ENCODE measurements at places on chromosomes 3 and 15.

DNA sequence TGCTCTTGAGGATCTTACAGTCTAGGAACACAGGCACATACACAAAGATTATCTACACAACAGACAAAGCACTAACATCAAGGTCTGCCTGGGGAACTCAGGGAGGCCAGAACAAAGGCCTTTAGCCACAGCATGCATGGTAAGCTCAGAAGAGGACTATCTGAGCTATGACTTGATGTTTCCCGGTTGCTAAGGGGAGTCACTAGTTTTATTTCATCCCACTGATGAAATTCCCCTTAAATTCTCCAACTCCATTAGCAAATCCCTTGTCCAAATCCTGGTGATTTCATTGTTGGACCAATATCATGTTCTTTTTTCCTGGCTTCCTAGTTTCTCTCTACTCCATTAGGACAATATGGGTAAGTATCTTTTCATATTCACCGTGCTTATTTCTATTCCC is 23.3 kb downstream of the FBN1 start:
- no peak for DNase-seq

DNA sequence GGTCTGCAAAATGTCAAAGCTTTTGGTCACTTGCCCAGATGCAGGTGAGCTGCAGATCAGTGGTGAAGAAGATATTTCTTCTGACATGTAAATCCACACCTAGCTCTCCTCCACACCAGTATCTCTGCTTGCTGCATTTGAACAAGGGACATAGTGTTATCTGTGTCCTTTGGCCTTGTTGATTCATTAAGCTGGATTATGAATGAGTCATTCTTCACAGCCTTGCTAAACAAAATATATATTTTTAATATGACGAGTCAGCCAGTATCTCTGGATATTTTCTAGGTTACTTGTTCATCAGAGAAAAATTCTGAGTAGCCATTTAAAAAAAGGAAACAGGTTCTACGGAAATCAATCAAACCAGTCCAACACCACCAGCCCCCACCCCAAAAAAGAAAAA is 190.6 kb upstream of the ADAMTS9 start:
- DNase-seq, result no peak

DNA sequence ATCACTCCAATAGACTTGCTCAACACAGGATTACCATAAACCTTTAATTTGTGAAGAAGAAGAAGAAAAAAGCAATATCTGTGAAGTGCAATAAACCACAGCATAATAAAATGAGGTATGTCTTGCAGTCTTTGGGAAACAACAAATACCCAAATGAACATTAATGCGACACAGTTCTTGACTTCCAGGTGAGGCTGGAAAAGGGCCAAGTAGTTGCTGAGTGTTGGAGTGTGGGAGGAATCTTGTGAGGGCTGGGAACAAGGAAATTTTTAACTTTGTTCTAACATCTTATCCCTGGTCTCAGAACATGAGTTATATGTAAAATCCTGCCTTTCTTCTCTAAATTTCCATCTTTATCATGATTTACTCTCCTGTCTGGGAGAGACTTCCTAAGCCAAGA is 206.5 kb downstream of the DTWD1 start:
- no peak for DNase-seq

- no peak for DNase-seq
Observed at GRCh38 chr3:67327582-67327981, 326.8 kb downstream of the SUCLG2 start.

DNA sequence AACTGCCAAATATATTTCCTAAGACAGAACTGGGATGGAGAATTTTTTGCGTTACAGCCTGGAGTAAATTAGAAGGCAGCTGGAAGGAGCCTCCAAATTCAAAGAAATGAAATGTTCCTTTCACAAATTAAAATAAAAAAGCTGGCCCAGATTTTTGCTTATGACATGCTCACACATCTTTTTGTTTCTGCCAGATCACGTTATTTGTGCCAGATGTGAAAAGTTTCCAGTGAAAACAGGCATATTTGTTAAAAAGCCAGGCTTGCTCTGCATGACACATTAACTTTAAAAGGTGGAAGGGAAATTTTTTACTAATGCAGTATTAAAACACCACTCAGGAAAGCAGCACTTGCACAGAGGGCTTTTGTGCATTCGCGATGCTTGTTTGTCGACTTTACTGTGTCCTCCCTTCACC is 23.3 kb upstream of the ACKR4 start:
- DNase-seq, result no peak

DNA sequence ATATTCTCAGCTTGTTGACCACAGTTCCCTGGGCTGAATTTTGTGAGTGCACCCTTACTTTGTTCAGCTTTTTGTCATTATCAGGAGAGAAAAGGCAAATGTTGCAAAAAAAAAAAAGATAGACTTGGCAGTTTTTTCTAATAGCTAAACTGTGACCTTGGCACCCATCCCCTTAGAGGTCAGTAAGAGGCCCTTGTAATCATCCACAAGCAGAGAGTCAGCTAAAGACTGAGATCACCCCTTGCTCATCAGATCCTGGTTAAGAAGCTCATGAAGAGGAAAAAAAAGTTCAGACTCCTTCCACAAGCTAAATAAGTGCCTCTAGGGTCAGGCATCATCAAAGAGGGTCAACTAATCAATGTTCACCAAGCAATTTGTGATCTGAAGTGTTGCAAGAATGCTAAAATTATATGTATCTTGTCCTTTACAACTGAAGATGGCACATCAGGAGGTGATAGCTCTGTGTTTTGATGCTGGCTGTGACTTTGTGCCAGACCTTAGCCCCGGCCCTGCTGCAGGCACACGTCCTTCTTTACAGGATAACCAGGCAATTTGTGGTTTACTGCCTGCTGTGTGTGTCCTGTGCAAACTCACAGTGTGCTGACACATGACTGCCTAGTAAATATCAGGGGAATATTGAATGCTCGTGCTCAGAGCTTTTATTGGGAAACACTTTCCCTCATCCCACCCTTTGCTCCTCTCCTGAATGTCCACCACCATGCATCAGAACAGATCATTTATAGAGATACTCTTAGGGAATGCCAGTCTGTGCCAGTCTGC is 262.9 kb downstream of the IL5RA start:
- no peak for DNase-seq

Measured in hematopoietic multipotent progenitor cell treated with erythropoietin and hydrocortisone succinate and interleukin-3 and kit ligand, for 15 days (in vitro differentiated cells).